ENCODE measurements at places on chromosomes 11 and 22.

- DNase-seq, result no peak
These were observed 4.4 kb downstream of the SEC14L6 start for GRCh38 chr22:30541961-30542810.

DNA sequence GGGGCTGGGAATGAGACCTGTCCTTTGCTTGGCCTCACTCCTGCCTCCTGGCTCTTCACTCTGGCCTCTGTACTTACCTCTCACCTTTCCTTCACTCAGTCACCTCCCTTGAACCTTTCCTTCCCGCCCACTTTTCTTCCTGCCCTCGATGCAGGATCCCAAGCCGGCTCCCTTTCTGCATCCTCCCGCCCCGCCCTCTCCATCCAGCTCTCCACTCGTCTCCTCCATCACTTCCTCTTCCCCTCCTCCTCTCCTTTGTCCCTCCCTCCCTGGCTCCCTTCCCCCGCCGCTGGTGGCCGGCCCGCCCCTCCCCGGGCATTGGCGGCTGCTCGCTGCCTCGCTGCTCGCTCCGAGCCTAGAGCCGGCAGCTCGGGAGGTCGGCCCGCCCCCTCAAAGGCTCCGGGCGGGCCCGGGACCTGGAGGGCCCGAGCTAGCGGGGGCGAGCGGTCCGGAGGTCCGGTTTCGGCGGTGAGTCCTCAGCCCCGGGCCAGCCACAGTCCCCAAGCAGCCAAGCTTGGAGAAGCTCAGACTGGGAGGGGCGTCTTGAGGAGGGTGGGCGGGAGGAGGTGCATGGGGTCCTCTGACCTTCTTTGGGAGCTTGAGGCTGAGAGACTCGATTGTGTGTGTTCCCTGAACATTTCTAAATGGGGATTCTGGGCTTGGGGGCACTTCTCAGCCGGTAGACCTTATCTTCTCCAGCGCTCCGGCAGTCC is 13.8 kb downstream of the PHLDB1 start:
- DNase-seq, result peak; percentile 59

DNA sequence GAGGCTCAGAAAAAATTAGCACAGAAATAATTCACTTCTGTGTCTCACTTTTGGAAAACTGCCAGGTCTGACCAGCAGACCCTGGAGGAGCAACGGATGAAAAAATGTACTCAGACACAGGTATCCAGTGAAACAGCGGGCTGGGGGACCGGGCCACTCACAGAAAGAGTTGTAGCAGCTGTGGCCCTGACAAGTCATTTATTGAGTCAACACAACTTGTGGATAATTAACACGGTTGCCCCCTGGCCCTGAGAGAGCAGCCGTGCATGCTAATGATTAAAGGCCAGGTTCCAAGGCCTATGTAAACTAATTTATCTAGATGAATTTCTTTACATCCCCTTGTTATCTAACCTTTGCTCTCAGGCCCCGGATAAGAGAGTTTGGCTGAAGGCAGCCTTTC is 131.3 kb downstream of the AASDHPPT start:
- no peak for DNase-seq

DNA sequence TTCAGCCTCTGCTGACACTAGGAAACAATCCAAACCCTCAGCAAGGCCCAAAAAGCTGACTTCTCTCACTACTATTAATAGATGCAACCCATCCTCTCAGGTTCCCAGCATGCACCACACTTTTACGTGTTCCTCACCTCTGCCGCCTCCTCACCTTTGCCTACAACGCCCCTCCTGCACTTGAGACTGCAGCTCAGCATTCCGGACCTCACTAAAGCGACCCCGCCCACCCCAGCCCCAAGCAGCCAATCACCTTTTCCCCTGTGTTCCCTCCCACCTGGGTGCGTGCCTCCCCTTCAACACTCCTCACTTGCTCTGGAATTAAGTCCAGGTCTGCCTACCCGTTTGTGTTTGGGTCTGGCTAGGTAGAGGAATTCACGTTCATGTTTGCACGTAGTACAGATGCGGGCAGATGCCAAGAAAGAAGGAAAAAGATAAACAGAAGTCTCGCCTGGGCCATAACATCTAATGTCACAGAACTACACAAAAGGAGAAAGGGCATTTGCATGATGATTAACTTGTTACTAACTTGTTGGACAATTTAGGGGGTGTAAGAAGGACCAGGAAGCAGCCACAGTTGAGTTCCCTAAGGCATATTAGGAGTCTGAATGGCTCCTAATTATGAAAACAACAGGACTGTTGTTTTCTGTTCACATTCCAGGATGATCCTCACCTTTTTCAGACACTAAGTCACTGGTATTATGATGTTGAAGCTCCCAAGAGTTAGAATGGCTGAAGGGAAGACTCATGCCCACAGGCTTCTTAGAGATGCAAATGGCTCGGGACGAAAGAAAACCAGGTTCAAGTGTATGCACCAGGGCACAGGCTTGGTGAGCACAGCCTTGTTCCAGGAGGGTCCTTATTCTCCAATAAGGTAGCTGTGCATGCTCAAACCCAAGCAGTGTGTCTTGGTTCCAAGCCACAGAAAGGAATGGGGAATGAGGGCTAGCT is 102.2 kb downstream of the MICAL3 start:
- DNase-seq, result no peak

- DNase-seq, result no peak
These were observed 539.7 kb upstream of the CCDC179 start for GRCh38 chr11:23399995-23400394.

- DNase-seq, result no peak
These were observed 21.3 kb downstream of the CAPRIN1 start for GRCh38 chr11:34072832-34073231.

- DNase-seq, result no peak
These were observed 42.8 kb downstream of the TRIOBP start for GRCh38 chr22:37739611-37740049.

DNA sequence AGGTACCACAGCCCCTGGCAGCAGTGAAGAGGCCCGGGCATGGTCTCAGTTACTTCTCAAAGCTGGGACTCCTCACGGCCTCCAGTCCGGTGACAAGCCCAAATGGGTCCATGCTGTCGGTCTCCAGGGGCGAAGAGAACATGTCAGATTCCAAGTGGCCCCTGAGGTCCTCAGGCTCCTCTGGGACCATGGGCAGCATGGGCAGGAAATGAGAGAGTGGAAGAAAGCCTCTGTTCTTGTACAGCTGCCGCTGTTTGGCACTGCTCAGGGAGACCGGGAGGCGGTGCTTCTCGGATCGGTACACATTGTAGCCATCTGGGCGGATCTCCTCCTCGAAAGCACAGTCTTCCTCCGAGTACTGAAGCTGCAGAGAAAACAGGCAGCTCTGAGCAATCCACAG is 4.6 kb downstream of the FGF19 start:
- DNase-seq, result no peak

DNA sequence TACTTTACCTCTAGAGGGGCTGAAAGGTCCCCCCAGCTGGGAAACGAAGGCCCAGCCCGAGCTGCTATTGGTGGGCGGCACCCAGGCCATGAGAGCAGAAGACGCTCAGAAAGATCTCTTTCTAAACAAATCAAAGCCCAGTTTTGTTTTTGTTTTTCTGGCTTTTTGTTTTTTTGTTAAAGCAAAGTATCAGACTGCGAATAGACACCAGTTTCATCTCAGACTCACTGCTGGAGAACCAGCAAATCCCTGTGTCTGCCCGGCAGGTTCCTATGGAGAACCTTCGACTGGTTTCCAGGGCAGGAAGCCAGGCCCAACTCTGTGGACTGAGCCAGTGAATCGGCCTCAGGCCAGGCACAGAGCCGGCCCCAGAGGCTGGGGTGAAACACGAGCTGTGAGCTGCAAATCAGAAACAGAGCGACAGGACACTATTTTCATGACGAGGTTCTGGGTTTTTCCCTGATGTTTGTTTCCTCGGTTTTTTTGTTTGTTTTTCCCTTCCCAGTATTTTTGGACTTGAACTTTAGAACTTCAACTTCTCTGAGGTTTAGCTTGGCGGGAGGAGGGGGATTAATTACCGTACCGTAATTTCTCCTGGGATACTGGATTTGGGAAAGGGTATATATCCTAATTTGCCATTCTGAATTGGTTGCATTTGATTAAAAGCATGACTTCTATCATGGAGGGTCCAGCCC is 16.0 kb upstream of the B4GALNT4 start:
- DNase-seq, result no peak

GRCh38 chr22:50148991-50149721 is 21.4 kb upstream of the PANX2 start:
- DNase-seq, result no peak

Data from NCI-H2107 (cell line).